ENCODE measurements at places on chromosomes 5 and 9. TPM values are rescaled to one million over a fixed set of nuclear protein-coding genes. Genes with fewer than 3 reads are reported as not detected.

AIF1L gene
- total RNA-seq: 22.9 TPM

COL23A1 gene
- total RNA-seq: 20.4 TPM

DNA sequence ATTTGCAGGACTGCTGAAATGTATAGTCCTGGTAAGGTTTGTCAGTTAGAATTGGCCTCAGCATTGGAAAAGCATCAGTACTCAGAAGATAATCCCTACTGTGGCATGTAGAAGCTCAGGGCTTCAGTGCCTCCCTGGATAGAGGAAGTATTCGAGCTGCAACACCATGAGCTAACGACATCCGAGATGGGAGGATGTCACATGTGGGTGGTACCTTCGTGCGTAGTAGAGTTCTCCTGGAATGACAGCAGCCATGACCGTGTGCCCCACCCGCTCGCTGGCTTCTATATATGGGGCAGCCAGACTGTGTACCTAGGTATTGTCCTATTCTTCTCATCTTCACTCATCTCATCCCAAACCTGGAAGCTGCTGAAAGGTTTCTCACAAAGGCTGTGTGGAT, 345.8 kb upstream of the KLF9 start:
- DNase-seq: no peak

DNA sequence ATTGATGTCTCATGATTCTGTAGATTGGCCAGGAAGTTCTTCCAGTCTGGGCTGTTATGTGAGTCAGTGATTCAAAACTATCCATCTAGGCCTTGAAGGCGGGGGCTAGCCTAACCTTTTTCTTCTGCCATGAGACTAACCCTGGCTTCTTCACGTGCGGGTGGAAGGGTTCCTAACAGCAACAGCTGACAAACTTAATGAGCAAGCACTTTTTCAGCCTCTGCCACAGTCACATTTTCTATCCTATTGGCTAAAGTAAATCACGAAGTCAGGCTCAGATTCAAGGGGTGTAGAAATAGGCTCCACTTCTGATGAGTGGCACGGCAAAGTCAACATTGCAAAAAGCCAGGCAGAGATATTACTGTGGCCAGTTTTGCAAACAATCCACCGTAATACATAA, 68.4 kb downstream of the STK32A start:
- no peak for DNase-seq

GRCh38 chr5:23613566-23613965, 106.2 kb downstream of the PRDM9 start:
- no peak for DNase-seq

- DNase-seq: no peak
These were observed 82.0 kb upstream of the PCAT7 start for GRCh38 chr9:94472806-94473360.

- DNase-seq: no peak
These were observed 603.0 kb downstream of the RAB3C start for GRCh38 chr5:59185757-59186385.

SLC36A3 gene
- not detected for total RNA-seq

DNA sequence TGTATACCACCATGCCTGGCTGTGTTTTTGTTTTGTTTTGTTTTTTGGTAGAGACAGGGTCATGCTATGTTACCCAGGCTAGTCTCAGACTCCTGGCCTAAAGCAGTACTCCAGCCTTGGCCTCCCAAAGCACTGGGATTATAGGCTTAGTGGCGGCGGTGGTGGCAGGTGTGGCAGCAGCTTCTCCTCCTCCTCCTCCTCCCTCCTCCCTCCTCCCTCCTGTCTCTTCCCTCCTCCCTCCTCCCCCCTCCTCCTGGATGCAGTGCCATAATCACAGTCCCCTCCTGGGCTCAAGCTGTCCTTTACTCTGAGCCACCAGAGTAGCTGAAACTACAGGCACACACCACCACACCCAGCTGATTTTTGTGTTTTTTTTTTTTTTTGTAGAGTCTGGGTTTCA, 71.2 kb downstream of the UHRF2 start:
- no peak for DNase-seq

DNA sequence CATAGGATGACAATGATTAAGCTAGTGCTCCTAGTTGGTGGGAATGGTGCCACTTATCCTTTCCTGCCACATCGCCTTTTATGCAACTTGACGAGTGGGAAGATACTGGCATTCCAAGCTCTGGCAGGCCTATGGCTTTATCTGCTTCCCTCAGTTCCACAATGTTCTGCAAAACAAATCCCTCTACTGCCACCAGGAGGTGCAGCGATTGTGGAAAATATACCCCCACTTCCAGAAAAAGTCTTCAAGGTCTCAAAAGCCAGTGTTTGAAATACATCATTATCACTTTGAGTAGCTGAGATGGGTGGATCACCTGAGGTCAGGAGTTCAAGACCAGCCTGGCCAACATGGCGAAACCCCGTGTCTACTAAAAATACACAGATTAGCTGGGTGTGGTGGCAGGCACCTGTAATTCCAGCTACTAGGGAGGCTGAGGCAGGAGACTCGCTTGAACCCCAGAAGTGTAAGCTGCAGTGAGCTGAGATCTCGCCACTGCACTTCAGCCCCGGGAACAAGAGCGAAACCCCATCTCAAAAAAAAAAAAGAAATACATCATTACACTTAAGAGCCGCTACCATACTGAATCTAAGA, 3.4 kb downstream of the CLINT1 start:
- no peak for DNase-seq

- DNase-seq: no peak
These were observed 50.3 kb downstream of the MTAP start for GRCh38 chr9:21852754-21853153.

DNA sequence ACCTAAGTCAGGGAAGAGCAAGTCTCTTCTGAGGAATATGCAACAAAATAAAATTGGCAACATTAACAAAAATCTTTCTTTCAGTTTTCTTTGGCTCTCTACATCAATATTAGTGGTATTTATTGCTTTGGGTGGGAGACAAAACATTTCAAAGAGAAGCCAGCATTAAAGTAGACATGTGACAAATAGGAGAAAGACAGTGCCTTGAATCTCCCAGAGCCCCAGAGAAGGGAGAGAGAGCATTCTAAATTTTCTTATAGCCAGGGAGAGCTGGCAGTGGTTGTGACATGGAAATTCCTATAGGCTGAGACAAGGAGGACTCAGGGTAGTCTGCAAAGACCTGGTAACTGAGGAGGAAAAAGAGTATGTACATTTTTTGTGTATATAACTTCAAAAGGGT, 79.4 kb upstream of the NREP start:
- DNase-seq: no peak

Measured in left ventricle myocardium superior (tissue), 1 donor.